NCI-H1092 (cell line): ENCODE measurements at places on chromosomes 6 and 20.

DNA sequence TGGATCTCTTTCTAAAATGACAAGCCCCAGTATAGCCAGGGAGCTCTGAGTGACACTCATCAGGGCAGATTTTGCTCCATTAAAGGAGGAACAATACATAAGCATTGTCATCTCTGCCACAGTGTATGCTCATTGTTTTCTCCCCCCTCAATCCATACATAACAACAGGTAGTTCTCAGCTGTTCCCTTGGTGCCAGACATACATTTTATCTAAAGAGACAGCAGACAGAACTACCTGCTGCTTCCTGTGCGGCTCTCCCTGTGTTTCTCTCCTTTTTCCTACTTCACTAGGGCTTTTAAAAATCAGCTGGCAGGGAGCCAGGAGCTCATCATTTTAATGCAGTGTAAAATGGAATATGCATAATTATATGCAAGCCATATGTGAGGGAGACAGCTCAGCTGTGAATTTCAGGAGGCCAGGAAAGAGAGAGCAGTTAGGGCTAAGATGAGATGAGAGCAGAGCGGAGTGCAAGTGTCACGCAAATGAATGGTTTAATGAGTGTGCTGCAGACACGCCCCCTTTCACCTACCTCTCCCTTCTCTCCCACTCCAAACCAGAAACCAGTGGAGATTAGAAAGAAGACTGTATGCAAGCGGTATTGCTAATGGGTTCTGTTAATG is 96.0 kb downstream of the SOBP start:
- no peak for DNase-seq

DNA sequence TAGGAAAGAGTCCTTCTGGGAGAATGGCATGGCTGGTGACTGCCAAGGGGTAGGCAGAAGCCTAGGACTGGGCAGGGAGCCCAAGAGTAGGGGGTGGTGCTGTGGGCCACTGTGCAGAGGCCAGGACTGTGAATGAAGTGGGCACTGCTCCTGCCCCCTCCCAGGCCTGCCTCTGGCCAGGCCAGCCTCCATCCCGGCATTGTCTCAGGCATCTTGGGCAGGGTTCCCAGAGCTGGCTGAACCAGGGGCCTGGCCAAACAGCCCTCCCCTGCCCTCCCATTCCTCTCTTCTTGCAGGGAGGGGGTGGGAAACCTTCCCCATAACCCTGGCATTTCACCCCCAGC is 81.6 kb downstream of the MRPL14 start:
- DNase-seq = no peak

GRCh38 chr20:22732751-22733150 is 148.4 kb upstream of the FOXA2 start:
- no peak for DNase-seq

DNA sequence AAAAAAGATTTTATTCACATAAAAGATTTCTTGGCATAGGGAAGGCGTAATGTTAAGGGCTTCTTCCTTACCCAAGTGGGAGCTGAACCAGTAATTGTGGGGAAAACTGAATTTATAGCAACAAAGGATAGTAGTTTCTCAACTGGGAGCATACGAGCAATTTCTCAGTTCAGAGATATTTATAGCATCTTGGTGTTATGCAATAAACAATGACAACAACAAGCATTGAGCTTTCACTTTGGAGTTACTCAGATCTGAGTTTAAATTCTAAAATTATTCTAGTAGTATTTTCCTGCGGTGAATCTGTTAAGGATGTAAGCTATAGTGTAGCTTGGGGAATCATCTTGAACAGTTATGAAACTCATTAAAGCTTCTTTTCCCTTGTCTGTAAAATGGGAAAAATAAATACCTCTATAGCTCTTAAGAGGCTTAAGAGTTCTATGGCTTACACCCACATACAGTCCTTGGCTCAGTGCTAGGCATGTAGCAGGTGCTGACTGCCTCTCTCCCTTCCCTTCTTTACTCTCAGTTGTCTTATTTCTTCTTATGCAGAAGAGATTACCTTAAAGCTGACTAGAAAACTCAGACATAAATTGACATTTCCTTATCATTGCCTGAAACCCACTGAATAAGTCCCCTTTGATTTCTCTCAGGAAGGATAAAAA is 58.8 kb downstream of the SAMD5 start:
- DNase-seq = no peak

DNA sequence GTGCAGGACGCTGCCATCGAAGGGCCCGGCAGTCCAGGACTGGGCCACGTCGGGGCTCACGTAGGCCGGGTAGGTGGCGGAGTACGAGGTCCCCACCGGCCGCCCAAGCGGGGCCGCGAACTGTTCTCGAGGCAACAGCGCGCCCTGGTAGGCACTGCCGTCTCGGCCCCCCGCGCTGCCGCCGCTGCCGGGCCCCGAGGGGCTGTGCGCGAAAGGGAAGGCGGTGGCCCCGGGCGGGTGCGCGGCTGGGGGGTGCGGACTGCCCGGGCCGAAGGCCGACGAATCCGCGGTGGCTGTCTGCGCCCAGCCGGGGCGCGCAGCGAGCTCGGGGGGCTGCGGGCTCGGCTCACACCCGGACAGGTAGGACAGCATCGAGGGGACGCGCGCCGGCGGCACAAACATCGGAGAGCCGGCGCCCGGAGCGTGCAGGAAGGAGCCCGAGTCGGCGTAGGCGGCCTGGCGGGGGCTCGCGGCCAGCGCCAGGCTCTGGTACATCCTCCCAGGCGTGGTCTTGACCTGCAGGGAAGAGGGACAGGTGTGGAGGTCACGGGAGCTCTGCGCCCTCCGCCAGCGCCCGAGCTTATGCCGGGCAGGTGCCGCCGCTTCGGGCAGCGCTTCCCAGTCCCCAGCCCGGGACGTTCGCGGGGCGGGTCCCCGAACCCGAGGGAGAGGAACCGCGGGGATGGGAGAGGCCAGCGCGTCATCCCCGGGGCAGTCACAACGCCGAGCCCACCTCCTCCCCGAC is 596 bp downstream of the GATA5 start:
- no peak for DNase-seq

GRCh38 chr6:93819189-93819588 is 399.8 kb upstream of the EPHA7 start:
- DNase-seq = no peak

DNA sequence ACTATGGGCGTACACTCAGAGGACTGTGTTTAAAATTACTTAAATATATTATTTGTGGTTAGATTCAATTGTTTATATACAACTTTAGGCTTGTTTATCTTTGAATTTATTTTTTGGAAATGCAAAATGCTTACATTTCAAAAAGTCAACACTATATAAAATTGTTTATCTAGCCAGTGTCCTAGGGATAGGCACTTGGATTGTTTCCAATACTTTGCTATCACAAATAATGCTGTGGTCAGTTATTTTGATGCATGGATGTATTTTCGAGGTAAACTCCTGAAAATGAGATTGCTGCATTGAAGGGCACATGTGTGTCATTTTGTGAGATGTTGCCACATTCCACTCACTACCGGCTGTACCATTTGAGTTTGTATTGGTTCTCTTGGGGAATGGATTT is 213.9 kb downstream of the SLC24A3 start:
- DNase-seq = no peak

- DNase-seq = no peak
Observed at GRCh38 chr20:63692436-63693082, 3.9 kb upstream of the TNFRSF6B start.

DNA sequence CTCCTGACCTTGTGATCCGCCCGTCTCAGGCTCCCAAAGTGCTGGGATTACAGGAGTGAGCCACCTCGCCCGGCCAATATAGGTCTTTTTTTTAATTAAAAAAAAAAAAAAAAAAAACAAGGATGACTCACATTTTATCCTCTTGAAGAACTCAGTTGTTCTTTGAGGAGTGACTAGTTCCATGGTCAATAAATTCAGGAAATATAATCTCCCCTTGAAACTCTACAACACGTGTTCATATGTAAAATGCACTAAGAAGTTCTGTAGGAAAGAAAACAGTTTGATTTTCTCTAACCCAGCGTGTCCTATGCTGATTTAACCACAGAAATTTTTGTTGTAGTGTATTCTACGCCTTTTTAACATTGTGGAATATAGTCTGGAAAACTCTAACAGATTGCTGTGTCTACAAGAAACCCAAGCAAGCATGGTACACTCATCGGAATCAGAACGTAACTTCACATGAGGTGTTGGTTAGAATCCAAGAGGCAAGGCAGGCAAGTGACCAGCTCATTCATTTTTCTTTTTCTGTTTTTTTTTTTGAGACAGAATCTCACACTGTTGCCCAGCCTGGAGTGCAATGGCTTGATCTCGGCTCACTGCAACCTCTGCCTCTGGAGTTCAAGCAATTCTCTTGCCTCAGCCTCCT is 79.0 kb upstream of the ZNF217 start:
- no peak for DNase-seq

DNA sequence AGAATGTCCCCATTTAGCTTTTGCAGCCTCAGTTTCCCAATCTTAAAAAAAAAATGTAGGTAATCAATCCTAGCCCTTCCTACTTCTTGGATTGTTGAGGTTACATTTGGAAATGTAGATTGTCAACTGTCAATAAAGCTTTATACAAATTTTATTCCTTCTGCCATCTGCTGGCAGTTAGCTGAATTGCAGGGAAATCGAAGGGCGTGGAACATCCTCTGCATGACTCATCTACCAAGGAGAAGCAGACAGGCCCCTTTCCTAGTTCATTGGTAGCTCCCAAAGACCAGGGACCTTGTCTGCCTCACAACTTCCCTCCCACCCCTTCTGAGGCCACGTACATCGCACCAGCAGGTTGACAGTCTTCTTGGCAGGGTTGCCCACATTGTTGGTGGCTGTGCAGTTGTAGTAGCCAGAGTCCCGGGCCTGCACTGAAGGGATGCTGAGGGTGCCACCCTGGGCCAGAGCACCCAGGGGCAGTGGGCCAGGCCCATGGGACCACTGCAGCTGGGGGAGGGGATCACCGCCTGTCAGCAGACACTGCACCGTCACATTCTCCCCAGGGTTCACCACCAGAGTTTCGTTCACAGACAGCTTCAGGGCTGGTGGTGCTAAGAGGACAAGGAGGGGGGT is 43.6 kb downstream of the MDGA1 start:
- DNase-seq = no peak

DNA sequence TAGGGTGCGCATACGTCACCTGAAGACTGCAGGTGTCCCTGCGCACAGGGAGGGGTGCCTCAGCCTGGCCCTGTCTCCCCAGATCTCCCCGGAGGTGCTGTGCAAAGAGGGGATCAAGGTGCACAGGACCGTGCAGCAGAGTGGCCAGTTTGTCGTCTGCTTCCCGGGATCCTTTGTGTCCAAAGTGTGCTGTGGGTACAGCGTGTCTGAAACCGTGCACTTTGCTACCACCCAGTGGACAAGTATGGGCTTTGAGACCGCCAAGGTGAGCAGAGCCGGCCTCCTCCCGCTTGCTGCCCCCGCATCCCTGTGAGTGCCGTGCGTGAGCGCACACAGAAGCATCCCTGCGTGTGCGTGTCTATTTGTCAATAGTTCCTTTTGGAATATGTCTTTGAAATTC is 150.7 kb downstream of the DTNBP1 start:
- no peak for DNase-seq
